NCI-H446 treated with DMSO at 0.1 percent for 48 hours (cell line): ENCODE measurements at places on chromosomes 2 and 18.

DNA sequence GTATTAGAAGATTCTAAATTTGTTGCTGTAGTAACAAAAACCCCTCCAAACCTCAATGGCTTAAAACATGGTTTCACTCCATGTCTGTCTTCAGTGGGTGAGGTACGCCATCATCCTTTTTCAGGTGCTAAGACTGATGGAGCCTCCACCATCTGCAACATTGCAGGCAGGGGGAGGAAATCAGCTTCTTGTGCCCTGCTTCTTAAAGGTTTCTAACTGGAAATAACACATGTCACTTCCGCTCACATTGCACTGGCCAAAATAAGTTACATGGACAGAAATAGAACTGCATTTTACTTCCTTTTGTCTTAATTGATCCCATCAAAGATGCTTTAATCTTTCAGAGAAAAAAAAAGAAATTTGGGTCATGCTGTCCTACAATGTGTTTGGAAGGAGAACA is 94.1 kb downstream of the GALNT3 start:
- no peak for DNase-seq

DNA sequence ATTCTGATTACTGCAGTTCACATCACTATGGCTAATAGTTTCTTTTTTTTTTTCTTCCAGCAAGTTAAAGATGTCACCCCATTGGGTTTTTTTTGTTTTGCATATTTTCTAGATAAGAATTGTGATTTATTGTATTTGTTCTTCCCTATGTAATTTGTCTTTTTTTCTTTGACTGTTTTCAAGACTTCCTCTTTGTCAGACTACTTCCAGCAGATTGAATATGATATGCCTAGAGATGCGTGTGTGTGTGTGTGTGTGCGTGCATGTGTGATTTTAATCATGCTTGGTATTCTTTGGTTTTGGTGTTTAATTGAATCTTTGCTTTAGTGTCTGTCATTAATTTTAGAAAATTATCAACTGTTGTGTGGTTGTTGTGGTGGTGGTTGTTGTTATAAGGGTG is 166.7 kb upstream of the SLC39A10 start:
- no peak for DNase-seq

DNA sequence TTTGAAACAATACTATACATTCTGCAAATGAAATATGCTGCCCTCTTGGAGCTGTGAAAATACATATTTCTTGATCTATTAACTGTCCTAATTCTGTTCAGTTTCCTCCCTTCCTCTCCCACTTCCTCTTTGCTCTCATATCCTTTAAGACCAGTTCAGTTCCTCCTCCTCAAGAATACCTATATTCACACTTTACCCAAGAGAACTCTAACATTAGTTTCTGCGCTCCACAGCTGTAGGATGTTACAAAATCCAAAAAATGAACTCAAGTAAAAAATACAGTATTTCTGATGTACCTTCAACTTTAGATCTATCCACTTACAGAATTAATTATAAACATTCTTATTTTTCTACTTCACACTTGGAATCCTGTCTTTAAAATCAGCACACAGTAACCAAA is 5.4 kb downstream of the ITSN2 start:
- DNase-seq, result no peak

DNA sequence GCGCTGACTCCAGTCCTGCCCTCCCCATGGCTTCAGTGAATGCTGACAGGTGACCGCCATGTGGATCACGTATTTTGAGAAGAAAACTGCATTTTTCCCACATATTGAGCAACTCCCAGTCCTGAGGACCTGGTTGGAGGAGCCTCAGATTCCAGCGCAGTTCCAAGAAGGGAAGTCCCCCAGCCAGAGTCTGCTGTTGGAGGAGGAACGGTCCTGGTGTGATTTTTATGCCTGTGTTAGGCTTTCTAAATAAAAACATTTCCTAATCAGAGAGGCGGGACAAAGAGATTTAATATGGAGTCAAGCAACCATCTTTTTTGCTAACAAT is 32.3 kb upstream of the COL6A3 start:
- DNase-seq, result no peak

- no peak for DNase-seq
Observed at GRCh38 chr2:16680304-16680703, 14.7 kb upstream of the CYRIA start.

DNA sequence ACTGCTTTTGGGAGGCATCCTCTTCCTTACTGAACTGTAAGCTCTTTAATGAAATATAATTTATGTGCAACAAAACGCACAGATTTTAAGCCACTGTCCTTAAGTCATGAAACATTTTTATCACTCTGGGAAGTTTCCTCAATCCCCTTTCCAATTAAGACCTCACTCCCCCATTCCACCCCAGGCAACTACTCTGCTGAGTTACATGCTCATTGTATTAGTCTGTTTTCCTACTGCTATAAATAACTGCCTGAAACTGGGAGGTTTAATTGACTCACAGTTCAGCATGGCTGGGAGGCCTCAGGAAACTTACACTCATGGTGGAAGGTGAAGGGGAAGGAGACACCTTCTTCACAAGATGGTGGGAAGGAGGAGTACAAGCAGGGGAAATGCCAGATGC is 46.5 kb upstream of the KCNE4 start:
- DNase-seq, result no peak

DNA sequence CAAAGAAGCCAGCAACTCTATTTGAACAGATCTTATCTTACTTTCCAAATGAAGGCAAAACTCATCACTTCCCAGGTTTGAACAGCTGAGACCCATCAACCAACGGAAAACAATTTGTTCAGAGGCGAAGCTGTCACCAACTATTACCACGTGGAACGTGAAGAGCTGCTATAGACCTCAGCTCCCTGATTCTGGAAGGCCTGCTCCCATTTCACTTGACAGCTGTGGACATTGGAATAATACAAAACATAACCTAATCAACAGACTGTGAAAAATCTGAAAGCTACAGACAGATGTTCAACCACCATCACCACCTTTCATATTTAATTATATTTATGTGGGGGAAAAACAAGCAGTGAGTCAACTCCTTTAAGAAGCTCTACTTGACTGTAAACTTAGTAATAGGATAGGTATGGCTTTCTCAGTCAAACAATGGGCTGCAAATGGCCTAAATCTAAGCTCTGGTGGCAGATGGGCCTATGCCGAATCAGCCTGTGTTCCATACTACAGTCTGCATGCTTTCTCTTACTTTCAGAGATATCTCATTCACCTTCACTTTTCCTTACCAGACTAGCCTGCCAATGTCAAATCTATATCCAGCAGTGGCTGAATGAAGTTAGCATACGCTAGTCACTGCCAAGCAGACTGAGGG is 896.4 kb downstream of the TDRD15 start:
- DNase-seq, result peak; percentile 65

GRCh38 chr2:124328397-124328796 is 303.3 kb downstream of the CNTNAP5 start:
- no peak for DNase-seq

DNA sequence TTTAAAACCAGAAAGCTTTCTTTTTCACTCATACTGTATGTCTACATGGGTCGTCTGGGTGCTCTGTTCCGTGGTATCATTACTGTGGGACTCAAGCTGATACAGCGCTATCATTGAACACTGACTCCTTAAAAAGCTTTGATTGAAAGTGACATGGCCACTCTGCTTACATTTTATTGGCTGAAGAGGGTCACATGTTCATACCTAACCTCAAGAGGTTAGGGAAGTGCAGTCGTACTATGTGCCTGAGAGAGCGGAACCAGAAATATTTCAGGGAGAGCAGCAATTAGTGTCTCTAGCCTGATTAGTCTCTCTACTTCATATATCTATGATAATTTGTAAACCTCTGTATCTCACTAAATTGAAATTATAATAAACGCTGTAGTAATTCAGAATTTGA is 43.5 kb downstream of the PSMD14 start:
- no peak for DNase-seq

DNA sequence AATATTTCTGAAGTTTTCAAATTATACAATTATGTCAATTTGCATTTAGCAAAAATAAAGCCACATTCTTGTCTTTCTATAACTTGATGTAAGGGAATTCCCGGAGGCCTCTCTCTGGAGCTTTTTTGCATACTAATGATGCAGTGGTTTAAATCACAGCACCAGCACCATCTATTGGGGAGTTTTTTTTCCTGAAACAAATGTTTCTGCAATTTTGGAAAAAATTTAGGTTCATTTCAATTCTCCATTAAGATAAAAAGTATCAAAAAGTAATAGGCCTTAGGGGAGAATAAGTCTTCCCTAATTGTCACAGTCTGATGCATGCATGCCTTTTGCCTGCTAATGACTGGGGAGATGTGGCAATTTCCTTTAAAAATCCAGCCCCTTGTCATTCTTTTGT is 13.5 kb downstream of the CBLN2 start:
- no peak for DNase-seq
